ENCODE measurements at places on chromosomes 3 and 15. TPM values are rescaled to one million over a fixed set of nuclear protein-coding genes. Genes with fewer than 3 reads are reported as not detected.

DNA sequence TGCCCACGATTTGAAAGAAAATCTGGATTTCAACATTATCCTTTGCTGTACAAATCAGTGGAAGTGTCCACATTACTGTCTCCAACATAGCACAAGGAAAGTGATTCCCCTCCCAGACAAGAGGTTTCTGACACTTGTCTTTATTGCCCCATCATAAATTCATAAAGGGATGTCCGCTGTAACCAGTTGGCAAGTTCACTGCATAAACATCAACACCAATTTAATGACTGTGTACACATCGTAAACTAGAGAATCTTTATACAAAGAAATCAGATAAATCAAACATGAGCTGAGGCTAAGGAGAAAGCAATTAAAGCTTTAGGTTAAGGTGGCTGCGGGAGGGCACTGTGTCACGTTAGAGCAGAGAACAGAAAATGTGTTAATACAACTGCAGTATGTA lies 129.8 kb downstream of the MEIS2 start:
- DNase-seq: no peak

GRCh38 chr3:183692436-183692835 lies 5.2 kb upstream of the YEATS2 start:
- no peak for DNase-seq

Gene IQCF5
- not detected for polyA plus RNA-seq

DNA sequence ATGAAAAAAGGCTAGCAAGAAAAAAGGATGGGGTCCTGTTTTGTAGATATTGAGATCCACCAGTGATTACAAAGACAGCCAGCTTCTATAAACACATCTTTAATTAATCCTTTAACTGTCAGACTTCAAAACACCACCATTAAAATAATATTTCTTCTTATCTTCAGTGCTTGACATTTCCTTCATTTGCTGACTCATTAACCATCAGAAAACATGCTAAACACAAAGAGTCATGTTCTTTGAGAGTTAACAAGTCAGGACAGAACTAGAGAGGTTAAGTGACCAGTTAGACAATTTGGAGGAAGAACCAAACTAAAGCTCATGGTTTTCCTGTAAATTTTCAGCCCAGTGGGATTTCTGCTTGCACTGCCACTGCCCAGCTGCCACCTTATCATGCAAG lies 111.4 kb downstream of the MEIS2 start:
- DNase-seq: no peak
